Cardiac septum (tissue), 1 donor: ENCODE measurements at places on chromosomes 12 and 14. TPM values are rescaled to one million over a fixed set of nuclear protein-coding genes. Genes with fewer than 3 reads are reported as not detected.

ESPL1 gene
- total RNA-seq: 0.16 TPM

GDF11 gene
- total RNA-seq: 18.0 TPM

BAZ2A gene
- 49.0 TPM for total RNA-seq

HSPA2 gene
- total RNA-seq: 74.9 TPM

HAL gene
- 0.22 TPM for total RNA-seq

KLHL33 gene
- 0.35 TPM for total RNA-seq

ADAM20 gene
- total RNA-seq: 0.78 TPM

KRT7 gene
- total RNA-seq: 1.2 TPM

IRAK3 gene
- 3.2 TPM for total RNA-seq

NYNRIN gene
- 5.0 TPM for total RNA-seq

BEGAIN gene
- 1.2 TPM for total RNA-seq

ACADS gene
- 58.4 TPM for total RNA-seq

EML5 gene
- 0.24 TPM for total RNA-seq

VWF gene
- total RNA-seq: 350 TPM

SSPN gene
- 118 TPM for total RNA-seq

ASIC1 gene
- 0.30 TPM for total RNA-seq

PRR13 gene
- total RNA-seq: 61.5 TPM

INHBC gene
- total RNA-seq: not detected

PRR4 gene
- 2.6 TPM for total RNA-seq

RTL1 gene
- total RNA-seq: not detected

RAD9B gene
- total RNA-seq: 0.65 TPM

HOXC6 gene
- 0.43 TPM for total RNA-seq

CRY1 gene
- 12.0 TPM for total RNA-seq

ACOT4 gene
- 0.73 TPM for total RNA-seq

KRT73 gene
- not detected for total RNA-seq

MYO1H gene
- total RNA-seq: not detected
